Stimulated activated CD4-positive, alpha-beta T cell treated with anti-CD3 and anti-CD28 coated beads, Interleukin-2, amount 100 ng/mL, for 24 hours (primary cell): ENCODE measurements at places on chromosomes 6 and 20.

- no peak for DNase-seq
These were observed at the start of gene GDAP1L1 for GRCh38 chr20:44247131-44247571. Gene GDAP1L1, plus strand, starts transcription at chr20:44247308. Its CDS starts 27 bp downstream, at chr20:44247335.

GRCh38 chr20:35319192-35319870 lies 27.1 kb upstream of the FAM83C start:
- DNase-seq = no peak

GRCh38 chr20:12316794-12317193 lies 399.1 kb downstream of the BTBD3 start:
- DNase-seq = no peak

GRCh38 chr6:157139054-157139708 lies 184.1 kb downstream of the TMEM242 start:
- no peak for DNase-seq

- DNase-seq = no peak
These were observed 895.2 kb upstream of the CITED2 start for GRCh38 chr6:140269591-140270165.

DNA sequence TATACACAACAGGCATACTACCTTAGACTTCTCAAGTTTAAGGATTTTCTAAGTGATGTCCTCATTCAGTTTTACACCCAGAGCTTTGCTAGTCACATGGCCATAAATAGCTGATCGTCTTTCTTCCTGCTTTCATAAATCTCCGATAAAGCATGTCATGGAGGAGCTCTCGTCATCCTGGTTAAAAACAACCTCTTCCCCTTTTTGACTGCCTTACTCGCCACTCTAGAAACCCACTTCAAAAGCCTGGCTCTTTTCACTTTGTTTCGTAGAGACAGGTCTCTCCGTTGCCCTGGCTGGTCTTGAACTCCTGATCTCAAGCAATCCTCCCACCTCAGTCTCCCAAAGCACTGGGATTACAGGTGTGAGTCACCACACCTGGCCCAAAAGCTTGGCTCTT lies 67.0 kb upstream of the SMIM29 start:
- no peak for DNase-seq

DNA sequence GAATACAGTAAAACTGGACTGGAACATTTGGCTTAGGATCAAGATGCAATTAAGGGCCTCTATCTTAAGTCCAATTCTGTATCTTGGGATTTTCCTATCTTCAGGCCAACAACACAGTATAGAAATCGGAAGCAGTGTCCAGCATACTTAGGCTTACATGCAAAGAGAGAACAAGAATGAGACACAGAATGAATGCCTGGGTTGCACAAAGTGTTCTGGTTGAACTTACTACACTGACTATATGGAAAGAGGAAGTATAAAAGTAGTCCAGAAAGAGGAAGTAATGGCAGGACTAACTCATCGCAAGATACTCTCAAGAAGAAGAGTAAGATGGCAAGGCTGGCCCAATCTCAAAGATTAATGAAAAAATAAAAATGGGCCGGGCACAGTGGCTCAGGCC lies 87.6 kb downstream of the BTBD9 start:
- no peak for DNase-seq

- DNase-seq = no peak
These were observed 148.2 kb upstream of the MLN start for GRCh38 chr6:33952016-33952415.

DNA sequence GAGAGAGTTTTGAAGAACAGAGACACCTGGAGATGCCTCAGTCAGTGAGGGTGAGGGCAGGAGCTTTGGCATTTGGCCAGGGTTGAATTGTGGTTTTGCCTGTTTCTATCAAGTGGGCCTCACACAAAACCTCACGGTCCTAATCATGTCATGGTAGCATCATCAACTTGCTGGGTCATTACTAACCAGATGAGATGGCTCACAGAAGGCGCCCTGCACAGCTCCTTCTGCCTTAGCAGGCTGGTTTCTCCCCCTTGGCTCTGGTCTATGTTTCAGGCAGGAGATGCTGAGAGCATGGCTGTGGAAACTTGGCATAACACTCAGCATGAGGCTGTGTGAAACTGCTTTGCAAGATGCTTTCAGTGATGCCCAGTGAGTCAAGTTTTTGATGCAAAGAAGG lies 99.3 kb downstream of the LRRC1 start:
- DNase-seq = peak; percentile 48

DNA sequence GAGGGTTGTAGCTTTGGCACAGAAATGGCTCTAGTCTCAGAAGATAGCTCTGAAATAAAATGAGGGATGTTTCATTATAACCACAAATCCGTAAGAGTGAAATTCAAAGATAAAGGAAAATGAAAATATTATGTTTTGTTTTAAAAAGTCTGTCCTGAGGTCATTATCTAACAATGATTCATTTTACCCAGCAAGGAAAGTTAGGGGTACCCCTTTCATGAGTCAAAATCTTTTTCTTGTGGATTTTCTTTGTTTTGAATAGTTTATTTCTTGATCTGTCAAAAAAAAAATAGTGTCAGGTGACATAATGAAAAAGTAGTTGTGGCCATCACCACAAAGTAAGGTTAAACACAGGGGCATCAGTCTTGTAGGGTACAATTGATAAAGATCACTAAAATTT lies 59.7 kb upstream of the MYB start:
- DNase-seq = no peak

GRCh38 chr6:161422710-161423680 lies 149.1 kb upstream of the AGPAT4 start:
- no peak for DNase-seq

- DNase-seq = no peak
These were observed 42.5 kb downstream of the HLA-G start for GRCh38 chr6:29870104-29870503.

DNA sequence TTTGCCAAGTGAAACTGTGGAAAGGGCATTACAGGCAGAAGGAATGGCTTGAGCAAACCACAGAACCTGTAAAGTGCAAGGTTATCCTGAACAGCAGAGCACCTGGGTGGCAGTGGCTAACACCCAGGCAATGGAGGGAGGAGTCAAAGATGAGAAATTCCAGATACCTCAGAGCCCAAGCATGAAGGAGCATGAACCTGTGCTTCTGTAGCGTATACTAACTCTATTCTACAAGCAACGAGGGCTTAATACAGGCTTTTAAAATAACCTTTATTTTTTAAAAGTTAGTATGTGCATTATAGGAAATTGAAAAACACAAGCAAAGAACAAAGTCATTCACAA lies 77.0 kb downstream of the CNBD2 start:
- no peak for DNase-seq
